ENCODE measurements at places on chromosomes 4 and X.

DNA sequence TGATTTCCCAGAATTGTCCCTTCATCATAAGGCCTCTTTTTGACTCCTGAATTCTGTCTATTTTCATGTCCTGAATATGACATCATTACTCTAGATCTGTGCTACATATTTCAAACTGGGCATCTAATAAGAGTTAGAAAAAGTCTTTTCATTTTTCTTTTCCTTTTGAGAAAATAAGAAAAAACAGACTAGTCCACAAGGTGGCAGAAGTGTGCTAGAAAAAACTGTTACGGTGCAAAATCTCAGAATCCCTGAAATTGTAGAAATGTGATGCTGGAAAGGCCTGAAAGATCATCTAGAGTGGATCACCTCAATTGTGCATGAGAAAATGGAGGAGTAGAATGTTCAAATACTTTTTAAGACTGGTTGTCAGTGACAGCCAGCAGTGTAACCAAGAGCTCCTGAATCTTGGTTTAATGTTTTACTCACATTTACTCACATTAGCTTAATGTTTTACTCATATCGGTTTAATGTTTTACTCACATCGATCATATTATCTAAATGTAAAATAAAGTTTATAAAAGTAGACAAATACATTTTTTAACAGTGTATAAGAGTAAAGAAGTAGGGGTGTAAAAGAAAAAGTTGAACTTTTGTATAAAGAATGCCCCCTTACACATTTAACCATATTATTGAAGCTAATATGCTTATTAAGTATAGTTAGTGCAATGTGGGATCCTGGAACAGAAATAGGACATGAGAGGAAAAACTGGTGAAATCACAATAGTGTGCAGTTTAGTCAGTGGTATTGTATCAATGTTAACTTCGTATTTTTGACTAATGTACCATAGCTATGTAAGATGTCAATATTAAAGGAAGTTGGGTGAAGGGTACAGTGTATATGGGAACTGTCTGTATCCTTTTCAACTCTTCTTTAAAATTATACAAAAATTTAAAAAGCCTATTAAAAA lies 15.2 kb downstream of the ASB11 start:
- DNase-seq = peak; percentile 7

DNA sequence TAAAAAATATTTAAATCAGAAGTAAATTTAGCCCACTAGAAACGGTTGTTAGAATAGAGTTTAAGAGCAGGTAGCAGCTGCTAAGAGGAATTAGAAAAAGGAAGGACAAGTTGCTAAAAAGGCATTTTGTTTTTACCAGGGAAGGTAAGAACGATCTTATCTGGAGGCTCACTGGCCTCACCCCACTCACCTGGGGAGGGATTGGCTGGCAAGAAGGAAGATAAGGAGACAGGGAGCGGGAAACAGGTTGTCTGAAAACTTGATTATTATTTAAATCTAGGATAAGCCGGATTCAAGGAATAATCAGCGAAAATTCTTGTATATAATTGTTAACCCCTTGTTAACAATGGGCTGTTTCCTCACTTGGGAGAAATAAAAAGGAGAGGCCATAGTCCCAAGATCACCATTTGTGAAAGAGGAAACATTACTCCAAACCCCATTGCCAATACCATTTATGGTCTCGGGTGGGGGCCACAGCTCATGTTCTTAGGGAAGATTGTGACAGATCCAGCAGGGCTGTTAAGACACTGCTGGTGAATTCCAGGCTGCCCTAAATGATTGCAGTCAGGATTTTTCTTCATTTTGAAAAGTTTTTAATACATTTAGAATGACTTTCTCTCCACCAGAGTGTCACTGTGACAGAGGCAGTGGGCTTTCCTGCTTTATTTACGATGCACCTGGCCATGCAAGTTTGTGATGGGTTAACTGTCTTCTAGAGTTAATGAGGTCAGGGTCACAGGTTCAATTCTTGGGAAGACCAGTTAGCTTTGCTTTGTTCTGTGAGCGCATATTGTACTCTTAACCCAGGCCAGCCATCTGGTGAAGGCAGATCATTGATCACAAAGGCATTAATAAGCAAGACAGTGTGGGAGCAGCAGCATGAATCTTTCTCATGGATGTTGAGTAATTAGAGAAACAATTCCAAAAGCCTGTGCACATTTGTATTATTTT lies 106.6 kb downstream of the CEP135 start:
- DNase-seq = no peak

GRCh38 chrX:134741746-134742145 lies 83.5 kb upstream of the PLAC1 start:
- DNase-seq = no peak

GRCh38 chrX:63434665-63435064 lies 83.5 kb upstream of the SPIN4 start:
- peak; percentile 62 for DNase-seq

GRCh38 chr4:100722133-100722532 lies 204.3 kb upstream of the EMCN start:
- no peak for DNase-seq

- DNase-seq = peak; percentile 9
These were observed 500 bp downstream of the GAR1 start for GRCh38 chr4:109816082-109816442.

GRCh38 chrX:7542587-7543380 lies 300.2 kb upstream of the VCX start:
- no peak for DNase-seq

DNA sequence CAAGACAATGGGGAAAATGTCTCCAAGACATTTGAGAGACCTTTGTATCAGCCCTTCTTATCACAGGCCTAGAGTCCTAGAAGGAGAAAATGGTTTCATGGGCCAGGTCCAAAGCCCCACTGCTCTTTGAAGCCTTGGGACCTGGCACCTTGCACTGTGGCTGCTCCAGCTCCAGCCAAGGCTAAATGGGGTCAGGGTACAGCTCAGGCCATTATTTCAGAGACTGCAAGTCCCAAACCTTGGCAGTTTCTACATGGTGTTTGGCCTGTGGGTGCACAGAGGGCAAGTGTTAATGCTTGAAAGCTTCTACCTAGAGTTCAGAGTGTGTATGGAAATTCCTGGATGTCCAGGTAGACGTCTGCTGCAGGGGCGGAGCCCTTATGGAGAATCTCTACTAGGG lies 28.5 kb downstream of the SHROOM3 start:
- DNase-seq = no peak

- no peak for DNase-seq
These were observed 24.0 kb downstream of the LRP2BP start for GRCh38 chr4:185371702-185372101.

- peak; percentile 6 for DNase-seq
These were observed 937 bp downstream of the HELQ start for GRCh38 chr4:83454686-83455085.

GRCh38 chr4:11799196-11799595 lies 370.5 kb upstream of the HS3ST1 start:
- DNase-seq = no peak

DNA sequence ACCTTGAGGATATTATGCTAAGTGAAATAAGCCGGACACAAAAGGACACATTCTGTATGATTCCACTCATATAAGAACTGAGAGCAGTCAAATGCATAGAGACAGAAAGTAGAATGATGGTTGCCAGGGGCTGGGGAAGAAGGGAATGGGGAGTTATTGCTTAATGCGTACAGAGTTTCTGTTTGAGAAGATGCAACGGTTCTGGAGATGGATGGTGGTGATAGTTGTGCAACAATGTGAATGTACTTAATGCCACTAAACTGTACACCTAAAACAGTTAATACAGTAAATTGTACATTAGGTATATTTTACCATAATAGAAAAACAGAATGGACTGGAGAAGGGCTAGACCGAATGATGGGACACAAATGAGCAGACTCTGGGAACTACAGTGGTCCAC lies 15.8 kb downstream of the MAOB start:
- DNase-seq = no peak

- DNase-seq = no peak
These were observed 46.8 kb upstream of the SETD7 start for GRCh38 chr4:139602776-139603360.

GRCh38 chr4:123127218-123127617 lies 204.8 kb upstream of the NUDT6 start:
- no peak for DNase-seq

GRCh38 chr4:153018031-153018430 lies 81.9 kb downstream of the FHDC1 start:
- no peak for DNase-seq

DNA sequence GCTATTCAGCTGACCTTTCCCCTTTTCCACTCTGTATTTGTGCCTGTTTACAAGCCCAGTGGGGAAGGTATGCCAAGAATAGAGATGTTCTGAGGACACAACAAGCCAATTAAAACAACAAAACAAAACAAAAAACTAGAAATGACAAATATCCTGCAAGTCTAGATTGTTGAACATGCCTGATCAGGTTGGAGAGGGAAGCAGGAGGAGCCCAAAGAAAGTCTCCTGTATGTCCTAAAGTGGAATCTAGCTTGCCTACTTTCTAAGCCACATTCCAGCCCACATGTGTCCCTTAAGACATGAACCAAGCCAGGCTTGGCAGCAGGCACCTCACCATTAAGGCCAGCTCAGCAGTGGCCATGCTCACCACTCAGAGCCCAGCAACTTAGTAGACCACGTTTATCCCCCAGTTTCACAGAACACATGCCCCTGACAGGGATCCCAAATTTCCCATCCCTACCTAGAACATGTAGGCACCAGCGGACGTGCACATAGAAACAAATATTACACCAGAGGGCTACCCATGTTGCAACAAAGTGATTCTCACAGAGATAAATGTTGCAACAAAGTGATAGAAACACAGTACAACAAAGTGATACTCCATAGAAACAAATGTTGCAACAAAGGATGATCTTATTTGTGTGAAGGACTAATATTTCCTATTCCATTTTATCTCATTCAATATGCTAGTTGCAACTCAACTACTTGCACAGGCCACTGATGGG lies 48.3 kb downstream of the CD99L2 start:
- no peak for DNase-seq

GRCh38 chrX:154019633-154020528 lies at the start of gene IRAK1:
Gene IRAK1, minus strand, starts transcription at chrX:154019902. Its CDS starts 90 bp downstream, at chrX:154019812.
- peak; percentile 62 for DNase-seq

DNA sequence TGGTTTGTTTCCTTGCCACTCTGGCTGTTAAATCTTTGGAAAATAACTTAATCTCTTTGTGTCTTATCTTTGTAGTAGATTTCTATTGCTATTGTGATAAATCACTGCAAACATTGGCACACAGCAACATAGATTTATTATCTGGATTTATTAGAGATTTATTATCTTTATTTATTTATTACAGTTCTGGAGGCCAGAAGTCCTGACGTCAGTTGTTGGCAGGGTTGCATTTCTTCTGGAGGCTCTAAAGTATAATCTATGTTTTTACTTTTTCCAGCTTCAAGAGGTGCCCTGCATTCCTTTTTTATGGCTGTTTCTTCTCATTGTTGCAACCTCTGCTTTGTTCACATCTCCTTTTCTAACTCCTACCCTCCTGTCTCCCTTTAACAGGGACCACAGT lies 542.8 kb downstream of the GRXCR1 start:
- DNase-seq = no peak

- no peak for DNase-seq
These were observed 17.8 kb downstream of the SCD5 start for GRCh38 chr4:82780752-82781231.

DNA sequence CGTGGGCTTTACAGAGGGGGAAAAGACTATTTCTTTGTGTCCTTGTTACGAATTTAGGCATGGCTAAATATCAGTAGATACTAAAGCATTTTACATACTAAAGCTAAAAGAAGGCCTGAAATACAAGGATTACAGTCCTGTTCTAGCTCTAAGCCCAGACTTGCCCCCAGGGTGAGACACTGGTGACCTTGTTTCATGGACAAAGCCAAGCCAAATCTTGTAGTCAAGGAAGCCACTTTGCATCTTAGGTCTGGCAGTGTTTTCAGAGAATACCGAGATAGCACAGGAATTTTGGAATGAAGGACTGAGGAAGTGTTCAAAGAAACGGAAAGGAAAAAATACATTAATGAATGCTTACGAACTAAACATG lies 733 bp upstream of the G3BP2 start:
- DNase-seq = no peak

GRCh38 chr4:38803833-38804653 lies 548 bp downstream of the TLR1 start:
- no peak for DNase-seq

DNA sequence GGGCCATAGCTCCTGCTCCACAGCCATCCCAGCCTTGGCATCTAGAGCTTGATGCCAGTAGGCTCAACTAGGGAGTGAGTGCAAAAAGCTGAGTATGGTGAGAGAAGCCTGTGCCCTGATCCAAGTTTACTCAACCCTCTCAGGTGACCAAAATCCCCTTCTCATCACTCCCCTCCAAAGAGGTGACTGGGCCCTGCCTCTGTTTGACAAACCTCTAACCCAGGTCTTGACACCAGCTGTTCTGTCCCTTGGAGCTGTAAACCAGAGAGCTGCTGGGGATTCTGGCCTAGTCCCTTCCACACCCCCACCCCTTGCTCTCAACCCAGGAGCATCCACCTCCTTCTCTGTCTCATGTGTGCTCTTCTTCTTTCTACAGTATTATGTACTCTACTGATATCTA lies 73.5 kb downstream of the MSN start:
- no peak for DNase-seq

DNA sequence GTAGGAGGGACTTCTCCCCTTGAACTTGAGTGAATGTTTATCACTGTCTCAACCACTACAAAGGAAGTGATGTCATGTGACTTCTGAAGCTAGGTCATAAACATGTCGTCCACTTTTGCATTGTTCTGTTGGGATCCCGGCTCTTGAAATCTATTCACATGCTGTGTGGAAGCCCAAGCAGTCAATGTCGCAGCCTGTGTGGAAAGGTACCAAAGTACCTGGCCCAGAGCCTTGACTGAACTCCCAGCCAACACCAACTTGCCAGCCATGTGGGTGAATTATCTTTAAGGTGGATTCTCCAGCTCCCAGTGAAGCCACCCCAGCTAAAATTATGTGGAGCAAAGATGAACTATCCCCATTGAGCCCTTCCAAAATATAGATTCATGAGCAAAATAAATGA lies 85.0 kb upstream of the USP38 start:
- DNase-seq = no peak

- no peak for DNase-seq
These were observed 53.3 kb upstream of the SLC10A4 start for GRCh38 chr4:48429709-48430474.

- DNase-seq = no peak
These were observed 138.4 kb downstream of the LDB2 start for GRCh38 chr4:16759931-16760582.

DNA sequence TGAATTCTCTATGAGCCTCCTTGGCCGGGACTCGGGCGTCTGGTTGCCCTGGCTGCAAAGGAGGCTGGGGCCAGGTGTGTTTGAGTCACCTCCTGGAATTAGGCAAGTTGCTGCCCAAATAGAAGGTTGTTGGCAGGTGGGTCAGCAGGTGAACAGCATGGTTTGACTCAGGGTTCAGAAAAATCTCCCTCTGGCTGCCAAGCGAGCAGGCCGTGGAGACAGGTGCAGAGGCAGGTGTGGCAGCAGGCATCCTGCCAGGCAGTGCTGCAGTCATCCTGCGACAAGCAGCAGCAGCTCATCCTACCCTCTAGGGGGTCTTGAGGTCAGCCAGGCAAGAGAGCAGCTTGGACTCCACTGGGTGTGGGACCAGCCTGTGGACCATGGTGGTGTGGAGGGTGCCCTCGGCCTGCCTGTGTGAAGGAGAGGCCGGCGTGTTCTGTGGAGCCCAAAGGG lies 8.2 kb downstream of the MSANTD1 start:
- DNase-seq = peak; percentile 65

All from RWPE1 (cell line).